Fibroblast of skin of back (primary cell): ENCODE measurements at places on chromosomes 11 and 22.
A peak's percentile ranks its signal among the peaks of the same experiment; 100 is the strongest.

GRCh38 chr11:45000918-45001317 is 50.2 kb upstream of the TP53I11 start:
- no peak for DNase-seq

DNA sequence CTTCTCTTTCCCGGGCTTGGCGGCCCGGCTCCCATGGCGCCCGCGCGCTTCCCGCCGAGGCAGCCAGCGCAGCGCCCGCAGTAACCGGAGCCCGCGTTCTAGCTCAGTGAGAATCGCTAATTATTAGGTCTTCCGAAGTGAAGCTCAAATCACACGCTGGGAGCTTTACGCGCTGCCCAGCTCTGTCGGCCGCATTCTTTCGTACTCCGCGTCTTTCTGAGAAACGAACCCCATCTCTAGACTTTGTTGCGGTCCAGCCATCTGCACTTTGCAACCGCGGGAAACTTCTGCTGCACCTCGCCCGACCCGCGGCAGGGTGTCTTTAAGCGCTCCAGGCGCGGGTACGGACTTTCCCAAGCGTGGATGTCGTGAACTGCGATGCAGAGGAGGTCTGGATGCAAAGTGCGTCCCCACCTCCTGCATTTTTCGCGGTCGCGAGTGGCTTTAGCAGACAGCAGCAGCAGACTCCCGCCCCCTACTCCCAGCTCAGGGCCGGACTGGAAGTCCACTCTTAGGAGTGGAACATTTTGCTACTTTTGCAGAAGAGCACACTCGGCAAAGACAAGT is 6.0 kb upstream of the PAX6 start:
- no peak for DNase-seq

DNA sequence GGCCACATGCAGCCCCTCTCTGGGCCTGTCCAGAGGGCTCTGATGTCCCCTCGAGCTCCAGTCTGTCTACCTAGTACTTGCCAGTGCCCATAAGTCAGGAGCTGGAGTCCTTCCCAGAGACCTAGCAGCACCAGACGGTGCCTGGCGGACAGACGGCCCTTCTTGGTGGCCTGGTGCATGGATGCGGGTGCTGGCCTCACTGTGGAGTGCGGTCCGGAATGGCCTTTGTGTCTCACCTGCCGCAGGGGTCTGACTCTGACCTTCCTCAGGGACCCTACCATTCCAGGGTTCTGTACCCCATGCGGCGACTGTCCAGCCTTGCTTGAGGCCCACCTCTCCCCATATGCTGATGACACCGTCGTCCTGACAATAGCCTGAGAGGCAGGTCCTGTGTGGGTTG is 29.4 kb upstream of the SMIM38 start:
- DNase-seq = no peak

DNA sequence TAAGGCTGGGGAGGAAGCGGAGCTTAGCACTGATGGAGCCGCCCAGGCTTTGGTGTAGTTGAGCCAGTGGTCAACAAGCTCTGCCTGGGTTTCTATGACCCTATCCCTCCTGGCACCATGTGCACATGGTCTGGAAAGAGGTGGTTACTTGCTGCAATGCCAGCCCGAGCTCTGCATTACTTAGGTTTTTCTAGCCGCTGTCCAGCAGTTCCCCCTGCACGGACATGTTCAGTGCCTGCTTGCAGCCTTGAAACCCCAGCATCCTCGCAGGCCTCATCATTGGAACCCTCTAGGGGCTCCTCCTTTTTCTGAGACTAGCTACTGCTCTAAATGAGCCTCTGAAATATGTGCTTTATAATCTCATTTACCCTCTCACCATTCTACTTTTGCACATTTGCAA is 16.6 kb downstream of the CNTF start:
- DNase-seq = no peak

- no peak for DNase-seq
Observed at GRCh38 chr11:134669796-134670195, 257.8 kb upstream of the B3GAT1 start.

DNA sequence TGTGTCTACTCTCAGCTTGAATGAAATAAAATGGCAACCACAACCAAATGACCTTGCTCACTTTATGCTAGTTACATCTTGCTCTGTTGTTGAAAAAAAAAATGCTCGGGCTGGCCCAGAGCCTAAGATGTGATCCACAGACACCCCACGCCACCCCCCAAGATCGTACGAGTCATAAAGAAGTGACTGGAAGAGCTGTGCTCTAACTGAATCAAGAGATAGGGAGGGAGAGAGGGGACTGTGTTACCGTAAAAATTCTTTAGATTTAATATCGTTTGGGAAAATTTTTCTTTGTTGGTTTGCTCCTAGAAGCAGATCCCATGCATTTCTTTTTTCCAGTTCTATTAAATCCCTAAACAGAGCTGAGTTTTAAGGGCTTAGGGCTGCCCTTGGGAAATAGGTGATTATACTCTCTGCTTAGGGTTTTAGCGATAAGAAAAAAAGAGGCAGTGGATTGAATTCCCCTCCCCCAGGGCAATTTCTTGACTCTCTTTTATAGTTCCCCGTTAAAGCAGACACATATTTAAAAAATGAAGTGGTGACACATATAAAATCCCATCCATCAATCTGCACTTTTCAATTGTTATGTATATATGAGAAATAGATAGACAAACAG is 14.5 kb downstream of the MAML2 start:
- DNase-seq = peak; percentile 67

DNA sequence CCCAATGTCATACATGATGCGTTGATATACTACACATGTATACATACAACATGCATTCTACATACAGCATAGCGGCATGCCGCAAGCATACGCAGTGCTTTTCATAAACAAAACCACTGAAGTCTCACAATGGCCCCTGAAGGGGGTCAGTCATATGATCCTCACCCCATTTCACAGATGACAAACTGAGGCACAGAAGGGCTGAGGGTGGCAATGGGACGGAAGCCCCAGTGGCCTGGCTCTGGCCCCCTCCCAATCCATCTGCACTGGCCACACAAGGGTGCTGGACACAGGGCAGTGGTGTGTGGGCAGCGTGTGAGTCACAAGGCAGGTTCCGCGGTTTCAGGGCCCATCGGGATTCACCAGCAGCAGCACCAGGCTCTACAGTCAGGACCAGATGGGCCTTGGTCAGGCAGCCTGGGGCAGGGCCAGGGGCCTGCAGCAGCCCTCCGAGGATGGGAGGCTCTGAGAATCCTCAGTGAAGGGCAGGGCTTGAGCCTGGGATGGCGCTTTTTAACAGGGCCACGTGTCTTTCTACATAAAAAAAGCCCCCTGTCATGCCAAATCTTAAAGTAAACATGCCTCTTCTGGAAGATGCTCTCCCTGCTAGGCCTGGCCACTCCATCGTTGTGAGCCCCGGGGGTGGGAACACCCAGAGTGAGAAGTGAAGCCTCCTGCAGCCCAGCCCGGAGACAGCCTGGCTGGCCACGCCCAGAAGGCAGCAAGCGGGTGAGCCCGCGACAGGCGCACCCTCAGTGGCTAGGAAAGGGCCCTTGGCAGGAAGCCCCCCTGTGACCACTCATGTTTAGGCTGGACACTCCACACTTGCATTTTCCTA is 206.5 kb downstream of the CTTN start:
- DNase-seq = no peak

GRCh38 chr11:64472593-64473455 is 113.9 kb downstream of the RPS6KA4 start:
- DNase-seq = no peak

GRCh38 chr11:30131535-30131934 is 99.3 kb upstream of the FSHB start:
- peak; percentile 30 for DNase-seq

GRCh38 chr11:74926304-74927030 is 22.4 kb downstream of the XRRA1 start:
- no peak for DNase-seq

GRCh38 chr11:95084509-95084908 is 5.1 kb upstream of the ENDOD1 start:
- DNase-seq = no peak

- no peak for DNase-seq
Observed at GRCh38 chr11:33234397-33235190, 22.6 kb upstream of the HIPK3 start.

DNA sequence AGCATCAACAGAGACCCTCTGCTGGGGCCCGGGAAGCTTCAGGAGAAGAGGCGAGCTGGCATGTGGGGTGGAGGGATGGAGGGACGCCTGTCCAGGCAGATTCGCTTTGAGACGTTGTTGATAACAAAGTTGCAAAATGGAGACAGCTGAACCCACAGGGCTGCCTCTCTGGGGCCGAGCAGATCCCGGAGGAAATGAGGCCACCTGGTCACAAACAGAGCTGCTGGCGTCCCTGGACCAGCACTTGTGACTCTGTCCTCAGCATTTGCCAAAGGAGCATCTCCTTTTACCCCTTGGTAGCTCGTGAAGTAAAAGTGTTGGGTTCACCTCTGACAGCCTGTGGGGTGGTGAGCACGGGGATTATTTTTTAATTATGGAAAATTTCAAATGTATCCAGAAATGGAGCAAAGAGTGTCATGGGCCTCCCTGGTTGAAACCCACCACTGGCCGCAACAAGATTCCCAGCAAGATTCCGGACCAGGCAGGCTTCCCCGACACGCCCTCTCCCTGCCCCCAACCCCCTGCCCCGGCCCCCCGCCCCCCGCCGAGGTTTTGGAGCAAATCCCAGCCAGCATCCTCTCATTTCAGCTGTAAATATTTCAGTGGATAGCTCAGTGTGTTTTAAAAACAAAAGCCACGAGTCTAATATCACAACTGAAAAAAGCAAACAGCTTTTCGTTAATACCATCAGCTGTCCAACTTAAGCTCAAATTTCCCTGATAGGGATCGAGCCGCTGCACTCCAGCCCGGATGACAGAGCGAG is 20.3 kb downstream of the GRAMD4 start:
- DNase-seq = no peak

DNA sequence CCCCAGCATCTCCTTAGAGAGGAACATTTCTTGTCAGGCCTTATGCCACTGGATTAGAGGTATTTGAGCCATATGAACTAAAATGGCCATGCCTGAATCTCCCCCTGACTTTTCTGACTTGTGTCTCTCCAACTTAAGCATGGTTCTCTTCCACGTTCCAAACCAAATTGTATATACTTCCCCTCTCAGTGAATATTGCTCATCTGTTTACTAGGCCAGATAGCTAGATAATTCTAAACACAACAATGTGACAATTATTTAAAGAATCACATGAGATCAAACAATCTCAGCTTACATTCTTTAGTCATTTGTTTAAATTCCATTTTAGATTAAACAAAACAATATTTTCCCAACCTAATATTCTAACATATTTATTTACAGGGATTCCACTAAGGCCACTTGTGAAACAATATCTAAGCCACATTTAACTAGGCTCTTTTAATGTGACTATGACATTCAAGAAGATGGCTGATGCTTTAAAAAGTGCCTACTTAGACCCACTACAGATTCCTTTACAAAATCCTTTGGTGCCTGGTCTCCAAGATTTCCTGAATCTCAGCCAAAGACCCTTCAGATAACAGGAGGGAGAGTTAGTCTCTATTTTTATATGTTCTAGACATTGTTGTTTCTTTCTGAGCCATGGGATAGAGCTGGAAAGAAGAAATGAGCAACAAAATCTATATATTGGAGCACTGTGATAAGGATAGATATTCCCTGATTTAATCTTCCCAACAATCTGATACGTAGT is 105.7 kb downstream of the CADM1 start:
- no peak for DNase-seq

- DNase-seq = no peak
Observed at GRCh38 chr22:41538583-41538982, 5.7 kb downstream of the POLR3H start.

DNA sequence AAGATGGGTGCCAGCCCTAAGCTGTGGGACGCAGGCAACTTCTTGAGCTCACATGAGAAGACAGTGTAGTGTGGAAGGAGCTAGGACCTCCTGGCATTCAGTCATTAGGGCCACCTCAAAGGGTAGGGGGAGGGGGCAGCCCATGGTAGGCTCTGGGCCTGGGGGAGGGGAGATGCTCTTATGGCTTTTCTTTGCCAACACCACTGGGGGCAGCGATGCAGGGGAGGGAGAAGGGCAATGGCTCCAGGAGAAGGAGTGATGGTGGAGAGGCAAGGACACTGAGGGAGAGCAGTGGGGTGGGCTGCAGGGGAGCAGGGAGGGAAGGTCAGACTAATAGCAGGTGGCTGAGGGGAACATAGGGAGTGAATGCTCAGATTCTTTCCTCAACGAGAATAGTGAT is 63.3 kb upstream of the SUSD2 start:
- DNase-seq = no peak
